ENCODE measurements at places on chromosomes 16 and 17.

DNA sequence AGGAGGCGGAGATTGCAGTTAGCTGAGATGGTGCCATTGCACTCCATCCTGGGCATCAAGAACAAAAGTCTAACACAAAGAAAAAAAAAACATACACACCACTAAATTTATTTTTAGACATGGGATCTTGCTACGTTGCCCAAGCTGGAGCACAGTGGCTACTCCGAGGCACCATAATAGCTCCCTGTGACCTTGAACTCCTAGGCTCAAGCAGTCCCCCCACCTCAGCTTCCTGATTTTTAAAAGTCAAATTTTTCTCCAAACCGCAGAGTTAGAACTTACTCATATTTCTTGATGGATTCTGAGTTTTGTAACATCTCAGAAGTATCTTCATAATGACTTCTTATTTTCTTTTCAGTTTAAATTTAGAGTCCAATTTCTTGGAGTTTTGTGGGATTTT, 3.4 kb downstream of the CMTM4 start:
- no peak for DNase-seq

- DNase-seq, result no peak
These were observed 1.9 kb downstream of the CDH11 start for GRCh38 chr16:65119901-65120401.

GRCh38 chr16:77761204-77761603, 27.2 kb upstream of the VAT1L start:
- DNase-seq, result no peak

- no peak for DNase-seq
These were observed 30.7 kb upstream of the MED9 start for GRCh38 chr17:17445925-17446665.

GRCh38 chr17:57550668-57551315, 194.3 kb downstream of the CCDC182 start:
- DNase-seq, result no peak

DNA sequence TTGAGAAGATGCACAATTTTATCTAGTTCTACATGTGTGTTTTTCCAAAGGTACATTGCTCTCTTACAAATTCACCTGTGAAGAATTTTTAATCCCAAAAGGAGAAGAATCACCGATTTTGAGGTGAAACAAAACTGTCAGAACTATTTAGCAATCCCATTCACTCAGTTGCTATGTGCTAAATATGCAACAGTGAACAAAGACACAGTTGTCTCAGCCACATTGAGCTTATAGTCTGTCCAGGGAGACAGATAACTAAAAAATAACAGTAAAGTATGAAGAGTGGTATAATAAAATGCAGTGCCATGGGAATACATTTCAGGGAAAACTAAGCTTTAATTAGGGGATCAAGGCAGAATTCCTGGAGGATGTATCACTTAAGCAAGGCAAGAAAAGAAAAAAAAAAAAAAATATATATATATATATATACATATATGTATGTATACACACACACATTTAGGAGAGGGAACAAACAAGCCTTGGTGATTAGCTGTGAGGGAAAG, 110.4 kb downstream of the SPAG9 start:
- DNase-seq, result no peak

DNA sequence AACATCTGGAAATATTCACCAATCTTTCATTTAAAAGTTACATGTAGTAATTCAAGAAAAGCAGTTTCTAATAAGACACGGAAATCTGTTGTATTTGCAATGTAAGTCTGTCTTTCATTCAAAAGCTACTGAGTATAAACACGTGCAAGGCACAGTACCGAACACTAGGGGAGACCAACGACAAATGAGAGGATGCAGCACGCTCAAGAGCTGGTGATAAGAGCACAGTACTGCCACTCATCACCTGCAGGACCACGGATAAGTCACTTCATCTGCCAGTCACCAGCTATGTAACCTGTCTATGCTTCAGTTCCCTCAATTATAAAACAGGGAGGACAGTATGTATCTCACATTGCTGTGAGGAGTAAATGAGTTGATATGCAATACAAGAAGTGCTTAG, 67.1 kb downstream of the CLEC18A start:
- peak; percentile 43 for DNase-seq

DNA sequence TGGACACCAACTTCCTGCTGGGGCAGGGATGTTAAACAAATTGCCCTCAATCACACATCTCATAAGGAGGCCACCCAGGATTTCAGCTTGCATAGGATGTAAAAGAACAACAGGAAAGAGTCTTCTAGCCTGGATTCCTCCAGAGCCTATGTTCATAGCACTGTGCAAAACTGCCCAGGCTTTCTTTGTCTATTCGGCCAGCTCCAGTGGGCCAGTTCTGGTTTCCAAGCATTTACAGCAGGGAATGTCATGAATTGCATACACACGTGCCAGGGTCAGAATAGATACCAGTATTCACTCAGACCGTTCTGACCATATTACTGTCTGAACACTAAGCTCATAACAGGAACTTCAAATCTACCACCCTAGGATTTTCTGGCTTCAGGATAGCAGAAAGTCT, 273.2 kb downstream of the CDH8 start:
- no peak for DNase-seq

DNA sequence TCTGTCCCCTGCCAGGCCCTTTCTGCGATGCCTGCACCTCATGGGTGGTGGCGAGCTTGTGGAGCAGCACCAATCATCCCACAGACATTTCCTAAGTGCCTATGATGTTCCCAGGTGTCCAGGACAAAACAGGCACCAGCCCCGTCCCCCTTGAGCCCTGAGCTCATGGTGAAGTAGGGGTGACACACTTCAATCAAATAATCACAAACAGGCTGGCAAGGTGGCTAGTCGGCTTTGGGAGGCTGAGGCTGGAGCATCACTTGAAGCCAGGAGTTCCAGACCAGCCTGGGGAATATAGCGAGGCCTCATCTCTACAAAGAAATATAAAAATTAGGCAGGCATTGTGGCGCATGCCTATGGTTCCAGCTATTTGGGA, 748 bp upstream of the PRSS8 start:
- no peak for DNase-seq

- DNase-seq, result no peak
These were observed 11.0 kb downstream of the DCAKD start for GRCh38 chr17:45040459-45040858.

DNA sequence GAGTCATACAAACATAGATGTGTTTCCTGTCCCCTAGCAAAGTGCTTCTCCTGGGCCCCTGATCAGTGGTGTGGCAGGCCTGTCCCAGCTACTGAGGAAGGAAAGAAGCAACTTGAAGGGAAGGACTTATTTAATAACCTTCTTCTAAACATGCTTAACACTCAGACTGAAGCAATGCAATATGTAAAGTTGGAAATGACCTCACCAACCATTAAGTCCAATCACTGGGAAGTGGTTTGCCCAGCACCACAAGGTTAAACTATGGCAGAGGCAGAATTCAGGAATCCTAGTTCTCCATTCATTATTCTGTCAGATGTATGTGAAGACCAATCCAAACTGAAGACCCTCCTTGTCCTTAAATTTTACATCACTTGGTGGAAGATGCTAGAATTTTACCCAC, 39.1 kb downstream of the CENPV start:
- no peak for DNase-seq

DNA sequence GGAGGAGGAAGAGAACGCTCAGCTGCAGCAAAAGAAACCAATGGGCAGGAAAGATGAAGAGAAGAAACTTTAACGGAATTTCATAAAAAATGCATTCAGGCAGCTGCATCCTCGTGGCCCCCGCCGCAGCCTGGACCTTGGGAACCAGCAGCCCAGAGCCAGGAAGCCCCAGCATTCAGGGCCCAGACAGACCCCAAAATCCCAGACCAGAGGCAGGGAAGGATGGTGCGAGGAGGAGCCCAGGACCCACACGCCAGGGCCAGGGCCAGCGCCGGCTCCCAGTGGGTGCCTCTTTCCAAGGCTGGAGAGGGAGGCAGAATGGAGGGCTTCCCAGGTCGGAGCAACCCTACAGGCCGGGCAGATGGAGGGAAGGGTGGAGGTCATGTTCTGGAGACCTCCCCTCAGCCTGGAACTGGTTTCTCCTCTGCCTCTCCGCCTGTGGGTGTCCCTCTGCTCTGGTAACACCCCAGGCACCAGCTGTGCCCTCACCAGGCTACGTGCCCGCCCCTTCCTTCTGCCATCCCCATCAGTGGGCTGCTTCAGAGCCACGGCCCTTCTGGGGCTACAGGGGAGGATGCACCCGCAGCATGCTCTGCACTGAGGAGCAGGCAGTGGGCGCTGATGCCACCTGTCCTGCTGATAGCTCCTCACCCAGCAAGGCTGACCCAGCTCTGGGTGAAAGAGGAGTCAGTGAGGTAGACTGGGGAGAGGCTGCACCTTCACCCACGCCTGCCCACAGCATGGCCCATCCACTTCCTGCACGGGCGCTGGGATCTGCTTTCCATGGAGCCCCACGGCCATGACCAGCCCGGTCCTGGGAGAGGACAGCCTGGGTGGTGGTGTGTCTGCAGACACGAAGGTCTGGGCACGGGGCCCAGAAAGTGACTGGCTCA, 1.2 kb upstream of the MIF4GD start:
- no peak for DNase-seq

DNA sequence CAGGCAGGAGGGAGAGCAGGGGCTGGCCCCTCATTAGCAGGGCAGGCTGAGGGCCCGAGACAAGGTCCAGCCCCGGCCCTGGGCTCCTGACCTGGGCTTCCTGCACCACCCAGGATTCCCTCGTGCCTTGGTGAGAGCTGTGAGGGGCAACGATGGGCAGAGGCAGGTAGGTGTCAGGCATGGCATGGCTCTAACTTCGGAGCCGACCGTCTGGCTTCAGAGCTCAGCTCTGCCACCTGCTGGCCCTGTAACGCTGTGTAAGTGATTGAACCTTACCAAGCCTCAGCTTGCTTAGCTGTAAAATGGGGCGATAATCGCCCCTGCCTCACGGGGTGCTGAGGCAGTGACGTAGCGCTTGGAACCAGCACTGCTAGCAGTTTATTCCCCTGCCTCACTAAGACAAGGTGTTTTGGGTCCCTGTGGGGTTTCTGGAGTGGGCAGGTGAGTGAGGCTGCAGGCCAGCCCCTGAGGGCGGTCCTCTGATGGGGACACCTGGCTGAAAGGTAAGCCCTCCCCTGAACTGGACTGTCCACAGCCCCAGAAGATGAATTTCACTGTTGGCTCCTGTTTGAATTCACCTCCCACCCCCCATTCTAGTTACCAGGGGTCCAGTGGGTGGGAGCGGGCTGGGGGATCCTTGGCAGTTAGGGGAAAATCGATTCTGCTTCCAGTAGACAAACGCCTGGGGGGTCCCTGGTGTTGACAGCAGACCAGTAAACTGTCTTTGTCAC, 184.8 kb upstream of the GSE1 start:
- DNase-seq, result peak; percentile 40

DNA sequence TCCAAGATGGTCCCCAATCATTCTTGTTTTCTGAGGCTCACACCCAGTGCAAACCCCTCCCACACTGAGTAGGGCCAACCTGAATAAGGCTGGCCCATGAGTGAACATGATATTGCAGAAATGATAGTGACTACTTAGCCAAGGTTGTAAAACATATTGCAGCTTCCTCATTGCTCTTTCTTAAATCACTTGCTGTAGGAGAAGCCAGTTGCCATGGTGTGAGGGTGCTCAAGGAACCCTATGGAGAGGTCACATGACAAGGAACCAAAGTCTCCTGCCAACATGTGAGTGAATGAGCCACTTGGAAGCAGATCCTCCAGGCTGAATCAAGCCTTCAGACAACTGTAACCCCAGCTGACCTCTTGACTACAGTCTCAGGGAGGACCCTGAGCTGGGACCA, 191.4 kb downstream of the RGS9 start:
- no peak for DNase-seq

DNA sequence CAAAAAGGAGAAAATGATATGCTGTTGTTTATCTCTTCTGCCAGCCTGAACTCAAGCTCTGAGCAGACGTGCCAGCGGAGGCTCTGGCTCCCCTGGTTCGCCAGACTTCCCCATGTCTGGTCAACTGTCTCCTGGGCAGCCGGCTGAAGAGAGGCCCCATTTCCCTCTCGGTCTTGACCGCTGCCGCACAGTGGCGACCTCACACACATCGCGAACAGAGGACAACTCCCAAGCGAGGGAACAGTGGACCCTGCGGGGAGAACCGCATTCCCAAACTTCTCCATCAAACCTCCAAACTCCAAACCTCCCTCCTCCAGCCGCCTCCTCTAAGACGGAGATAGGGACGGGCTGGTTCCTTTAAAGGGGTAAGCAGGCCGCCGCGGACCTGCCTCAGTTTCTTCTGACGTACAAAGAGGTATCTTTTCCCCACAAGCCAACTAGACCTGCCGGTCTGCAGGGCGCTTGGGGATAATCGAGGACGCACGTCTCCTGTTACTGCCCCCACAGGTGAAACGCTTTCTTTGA, 24.9 kb upstream of the RFFL start:
- peak; percentile 18 for DNase-seq

- no peak for DNase-seq
These were observed 90.3 kb upstream of the MPHOSPH6 start for GRCh38 chr16:82260212-82260795.

- no peak for DNase-seq
These were observed 8.0 kb downstream of the ZNF750 start for GRCh38 chr17:82831818-82832200.
